ENCODE measurements at places on chromosomes 11 and 22.

DNA sequence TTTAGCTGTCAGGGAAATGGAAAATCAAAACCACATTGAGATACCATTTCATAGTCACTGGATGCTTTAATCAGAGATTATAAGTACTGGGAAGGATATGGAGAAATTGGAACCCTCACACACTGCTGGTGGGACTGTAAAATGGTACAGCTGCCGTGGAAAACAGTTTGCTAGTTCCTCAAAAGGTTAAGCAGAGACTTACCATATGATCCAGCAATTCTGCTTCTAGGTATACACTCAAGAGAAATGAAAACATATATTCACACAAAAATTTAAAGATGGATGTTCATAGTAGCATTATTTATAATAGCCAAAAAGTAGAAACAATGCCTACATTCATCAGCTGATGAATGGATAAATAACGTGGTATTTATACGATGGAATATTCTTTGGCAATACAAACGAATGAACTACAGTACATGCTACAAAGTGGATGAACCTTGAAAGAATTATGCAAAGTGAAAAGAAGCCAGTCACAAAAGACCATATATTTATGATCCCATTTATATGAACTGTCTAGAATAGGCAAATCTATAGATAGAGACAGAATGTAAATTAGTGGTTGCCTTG, 23.0 kb downstream of the RNF121 start:
- no peak for DNase-seq

DNA sequence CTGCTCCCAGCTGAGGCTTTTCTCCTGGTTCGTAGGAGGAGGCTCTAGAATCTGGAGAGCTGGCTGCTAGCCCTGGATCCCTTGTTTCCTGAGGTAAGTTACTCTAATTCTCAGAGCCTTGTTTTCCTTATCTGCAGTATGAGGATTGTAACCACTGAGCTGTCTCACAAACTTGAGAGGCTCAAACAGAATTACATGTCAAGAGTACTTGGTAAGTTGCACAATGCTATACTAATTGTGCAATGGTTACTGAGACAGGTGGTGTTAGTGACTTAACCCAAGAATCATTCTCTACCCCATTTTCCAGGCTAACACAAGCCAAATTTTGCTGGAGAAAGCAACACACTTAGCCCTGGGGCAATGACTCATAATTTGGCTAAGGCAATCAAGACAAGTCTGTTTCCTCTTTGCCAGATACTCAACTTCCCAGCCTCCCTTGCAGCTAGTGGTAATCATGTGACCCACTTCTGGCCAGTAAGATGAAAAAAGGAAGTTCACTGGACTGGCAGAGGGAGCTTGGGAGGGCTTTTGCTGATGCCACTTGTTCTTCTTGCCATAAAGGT, 348.0 kb downstream of the TENM4 start:
- no peak for DNase-seq

DNA sequence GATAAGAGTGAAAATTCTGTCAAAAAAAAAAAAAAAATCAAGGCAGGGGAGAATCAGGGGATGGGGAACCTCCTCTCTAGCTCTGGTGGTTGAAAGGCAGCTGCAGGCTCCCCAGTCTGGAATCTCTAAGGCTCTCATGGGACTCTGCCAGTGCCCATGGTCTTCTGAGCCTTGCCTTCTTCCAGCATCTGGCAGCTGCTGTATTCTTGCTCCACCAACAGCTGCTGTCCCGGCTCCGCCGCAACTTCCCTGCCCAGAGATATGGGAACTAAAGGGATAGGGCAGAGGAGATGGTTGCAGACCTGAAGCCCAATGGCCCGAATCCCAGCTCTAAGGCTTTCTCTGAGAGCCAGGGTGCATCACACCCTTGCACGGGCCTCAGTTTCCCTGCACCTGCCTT, 49.5 kb upstream of the PHF21B start:
- DNase-seq: no peak

DNA sequence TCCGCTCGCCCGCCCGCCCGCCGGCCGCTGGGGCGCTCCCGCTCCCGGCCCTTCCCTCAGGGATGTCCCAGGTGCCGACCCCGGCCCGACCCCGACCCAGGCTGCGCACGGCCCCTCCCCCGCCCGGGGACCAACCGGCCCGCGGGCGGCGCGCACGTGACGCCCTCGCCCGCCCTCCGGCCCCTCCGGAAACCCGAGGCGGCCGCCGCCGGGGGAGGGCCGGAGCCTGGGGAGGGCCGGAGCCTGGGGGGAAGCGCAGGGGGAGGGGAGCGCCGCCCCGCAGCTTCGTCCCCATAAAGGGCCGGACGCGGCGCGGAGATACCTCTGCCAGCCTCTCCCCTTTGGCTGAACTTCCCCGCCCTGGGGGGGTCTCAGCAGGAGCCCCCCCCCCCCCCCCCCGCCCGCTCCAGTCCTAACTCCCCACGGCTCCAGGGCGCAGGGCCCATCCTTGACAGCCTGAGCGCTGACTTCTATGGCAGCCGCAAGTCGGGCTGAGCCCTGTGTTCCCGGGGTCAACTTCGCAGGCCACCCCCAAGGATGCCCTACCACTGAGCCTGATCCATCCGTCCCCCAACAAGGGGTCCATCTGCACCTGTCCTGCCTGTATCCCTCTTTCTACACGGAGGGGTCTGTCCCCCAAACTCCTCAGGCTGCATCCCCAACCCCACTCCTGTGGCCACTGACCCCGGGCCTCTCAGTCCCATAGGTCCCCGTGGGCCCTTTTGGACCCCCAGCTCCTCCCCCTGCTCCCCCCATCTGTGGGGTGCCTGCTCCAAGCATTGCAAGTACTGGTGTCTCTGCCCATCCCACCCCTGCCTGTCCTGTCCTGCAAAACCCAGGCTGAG, at the start of gene MAPK12:
Gene MAPK12, minus strand, starts transcription at position 69 of the 845 bp plus-strand sequence. CDS start 174 bp downstream, outside the sequence.
- peak; percentile 76 for DNase-seq

- DNase-seq: no peak
These were observed 22.0 kb upstream of the GLYATL1 start for GRCh38 chr11:58917159-58917783.

DNA sequence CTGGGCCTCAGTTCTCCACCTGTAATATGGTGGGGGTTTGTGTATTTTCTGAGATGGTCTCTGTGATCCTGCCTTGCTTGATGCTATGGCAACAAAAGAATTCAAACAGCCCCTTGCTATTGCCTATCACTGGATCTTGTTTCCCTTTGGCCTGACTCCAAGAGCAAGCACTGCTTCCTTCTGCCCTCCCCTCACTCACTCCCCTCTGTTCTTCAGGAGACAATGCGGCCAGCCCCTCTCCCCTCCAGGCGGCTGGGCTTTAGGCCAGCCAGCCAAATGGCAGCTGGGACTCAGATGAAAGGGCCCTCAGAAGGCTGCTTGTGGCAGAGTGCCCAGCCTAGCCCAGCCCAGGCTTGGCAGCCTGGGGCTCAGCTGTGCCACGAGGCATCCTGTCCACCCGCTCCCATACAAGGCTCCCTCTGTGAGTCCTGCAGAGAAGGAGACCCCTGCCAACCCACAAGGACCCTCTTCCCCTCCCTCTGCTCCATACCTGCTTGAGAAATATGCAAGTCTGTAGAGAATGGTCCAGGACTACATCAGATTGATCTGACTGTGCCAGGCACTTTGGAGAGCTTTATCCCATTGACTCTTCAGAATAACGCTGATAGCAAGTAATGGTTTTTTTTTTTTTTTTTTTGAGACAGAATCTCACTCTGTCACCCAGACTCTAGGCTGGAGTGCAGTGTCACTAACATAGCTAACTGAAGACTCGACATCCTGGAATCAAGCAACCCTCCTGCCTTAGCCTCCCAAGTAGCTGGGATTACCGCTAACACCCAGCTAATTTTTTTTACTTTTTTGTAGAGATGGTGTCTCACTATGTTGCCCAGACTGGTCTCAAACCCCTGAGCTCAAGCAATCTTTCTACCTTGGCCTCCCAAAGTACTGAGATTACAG, 7.6 kb upstream of the KCTD14 start:
- no peak for DNase-seq

- DNase-seq: no peak
These were observed 15.2 kb downstream of the SMC1B start for GRCh38 chr22:45398214-45398613.

- no peak for DNase-seq
These were observed 170.7 kb downstream of the CTTN start for GRCh38 chr11:70568814-70569617.

DNA sequence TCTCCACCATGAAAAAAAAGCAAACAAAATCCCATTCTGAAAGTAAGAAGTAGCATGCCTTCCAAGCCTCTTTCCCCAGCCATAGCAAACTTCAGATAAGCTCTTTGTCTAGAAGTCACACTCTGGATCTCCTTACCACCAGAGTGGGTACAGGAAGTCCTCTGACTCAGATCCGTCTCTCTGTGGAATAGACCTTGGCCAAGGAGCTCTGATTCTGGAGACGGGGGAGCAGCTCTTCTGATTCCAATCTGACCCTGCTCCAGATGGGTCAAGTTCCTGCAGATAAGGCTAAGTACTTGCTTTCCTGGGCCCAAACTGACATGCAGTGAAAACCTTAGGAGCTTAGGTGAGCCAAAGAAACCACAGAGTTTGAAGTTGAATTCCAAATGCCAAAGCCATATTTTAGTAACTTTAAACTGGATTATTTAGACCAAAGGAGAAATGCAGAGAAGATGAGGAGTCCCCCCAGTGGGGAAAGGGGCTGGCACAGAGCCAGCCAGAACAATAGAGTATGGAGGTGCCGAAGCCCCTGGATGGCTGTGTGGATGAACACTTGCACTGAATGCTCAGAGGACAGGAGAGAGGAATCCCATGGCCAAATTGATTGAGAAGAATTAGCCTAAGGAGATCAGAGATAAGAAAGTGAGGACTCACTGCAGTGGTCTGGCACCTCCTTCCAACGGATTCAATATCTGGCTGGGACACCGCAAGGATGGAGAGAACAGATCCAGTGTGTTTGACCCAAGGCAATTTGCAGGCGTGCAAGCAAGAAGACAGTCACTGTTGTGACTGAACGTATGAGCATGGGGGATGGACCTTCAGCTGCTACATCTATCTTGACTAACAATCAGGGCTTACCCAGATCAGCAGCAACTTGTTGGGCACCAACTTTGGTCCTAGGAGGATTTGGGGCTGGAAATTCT, 54.9 kb downstream of the ENDOD1 start:
- no peak for DNase-seq

DNA sequence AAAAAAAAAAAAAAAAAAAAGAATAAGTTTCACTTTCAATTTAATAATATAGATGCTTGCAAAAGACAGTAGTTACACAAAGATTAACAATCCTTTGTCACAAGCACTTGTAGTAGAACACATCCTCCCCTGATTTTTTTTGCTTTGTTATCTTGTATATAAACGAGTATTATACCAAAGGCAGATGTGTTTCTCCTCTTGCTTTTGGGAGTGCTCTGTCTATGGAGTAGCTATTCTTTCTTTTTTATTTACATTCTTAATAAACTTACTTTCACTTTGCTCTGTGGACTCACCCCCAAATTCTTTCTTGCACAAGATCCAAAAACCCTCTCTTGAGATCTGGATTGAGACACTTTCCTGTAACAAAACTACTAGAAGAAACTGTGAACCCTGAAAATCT, 3.4 kb upstream of the MRPL16 start:
- no peak for DNase-seq

GRCh38 chr11:26227301-26227746, 104.6 kb upstream of the ANO3 start:
- no peak for DNase-seq

- no peak for DNase-seq
These were observed 128.7 kb upstream of the TOP3B start for GRCh38 chr22:22111267-22111751.

- no peak for DNase-seq
These were observed 66.8 kb upstream of the E2F8 start for GRCh38 chr11:19307498-19307897.

- no peak for DNase-seq
These were observed 326.9 kb downstream of the TBC1D22A start for GRCh38 chr22:47089374-47089773.

DNA sequence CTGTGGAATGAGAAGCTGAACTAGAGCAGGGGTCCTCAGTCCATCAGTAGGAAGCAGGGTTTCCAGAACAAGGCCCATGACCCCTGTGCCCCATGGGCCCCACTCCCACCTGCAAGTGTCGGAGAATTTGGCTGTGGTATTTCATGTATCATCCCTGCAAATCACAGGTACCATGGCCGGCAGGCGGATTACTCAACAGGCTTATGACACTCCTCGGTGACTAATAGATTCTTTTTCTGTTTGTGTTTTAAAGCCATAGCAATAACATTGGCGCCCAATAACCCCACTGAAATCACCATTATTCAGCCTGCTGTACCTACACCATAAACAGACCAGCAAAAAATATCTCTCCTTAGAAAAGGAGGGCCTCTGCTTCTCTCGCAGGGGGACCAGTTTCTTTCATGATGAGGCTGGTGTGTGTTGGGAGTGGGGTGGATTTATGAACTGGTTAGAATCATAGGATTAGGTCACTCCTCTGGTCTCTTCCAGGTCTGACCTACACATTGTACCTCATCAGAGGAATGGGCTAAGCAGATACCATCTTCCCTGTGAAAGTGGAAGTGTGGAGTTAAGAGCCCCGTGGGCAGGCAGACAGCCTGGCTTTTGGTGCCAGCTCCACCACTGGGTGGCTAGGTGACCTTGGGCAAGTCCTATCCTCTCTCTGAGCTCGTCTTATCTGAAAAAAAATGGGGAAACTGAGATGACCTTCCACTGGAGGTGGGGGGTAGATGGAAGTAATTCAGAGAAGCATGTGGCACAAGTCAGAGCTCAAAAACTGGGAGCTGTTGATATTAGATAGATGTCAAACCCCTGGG, 60.2 kb upstream of the WNT11 start:
- DNase-seq: no peak

All from H1 (cell line).